ENCODE measurements at places on chromosomes 13 and 19.

- no peak for DNase-seq
Observed at GRCh38 chr13:50243931-50244330, 228.7 kb downstream of the KCNRG start.

DNA sequence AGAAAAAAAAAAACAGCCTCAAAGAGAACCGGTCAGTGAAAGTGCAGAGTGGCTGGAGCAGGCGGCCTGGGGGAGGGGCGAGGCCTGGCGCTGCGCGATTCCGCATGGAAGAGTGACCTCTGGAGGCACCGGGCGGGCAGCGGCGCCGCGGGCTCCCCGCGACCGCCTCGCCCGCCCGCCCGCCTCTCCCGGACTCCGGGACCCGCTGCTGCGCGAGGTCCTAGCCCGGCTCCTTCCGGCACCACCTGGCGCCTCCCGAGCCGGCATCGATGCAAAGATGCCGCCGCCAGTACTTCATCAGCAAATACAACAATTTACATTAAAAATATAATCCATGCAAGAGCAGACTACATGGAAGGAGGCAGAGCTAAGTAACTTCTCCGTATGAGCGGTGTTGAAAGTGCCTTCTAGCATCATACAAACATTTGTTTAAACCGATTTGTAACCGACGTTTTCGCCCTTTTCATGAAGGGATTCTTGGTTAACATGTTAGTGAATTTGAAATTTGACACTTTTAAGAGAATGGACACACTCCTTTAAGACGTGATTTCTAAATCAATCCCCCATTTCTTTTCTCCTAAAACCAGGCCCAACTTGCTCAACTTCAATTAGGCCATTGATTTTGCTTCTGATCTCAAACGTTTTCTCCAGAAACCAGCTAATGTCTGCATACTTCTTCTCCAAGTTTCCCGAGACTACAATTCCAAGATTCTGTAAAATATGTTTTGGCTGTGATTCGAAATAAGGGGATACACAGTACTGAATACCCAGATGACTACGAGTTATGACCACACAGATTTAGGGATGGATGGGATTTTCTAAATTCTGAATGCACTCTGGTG lies 2.1 kb downstream of the EFNB2 start:
- DNase-seq = no peak

DNA sequence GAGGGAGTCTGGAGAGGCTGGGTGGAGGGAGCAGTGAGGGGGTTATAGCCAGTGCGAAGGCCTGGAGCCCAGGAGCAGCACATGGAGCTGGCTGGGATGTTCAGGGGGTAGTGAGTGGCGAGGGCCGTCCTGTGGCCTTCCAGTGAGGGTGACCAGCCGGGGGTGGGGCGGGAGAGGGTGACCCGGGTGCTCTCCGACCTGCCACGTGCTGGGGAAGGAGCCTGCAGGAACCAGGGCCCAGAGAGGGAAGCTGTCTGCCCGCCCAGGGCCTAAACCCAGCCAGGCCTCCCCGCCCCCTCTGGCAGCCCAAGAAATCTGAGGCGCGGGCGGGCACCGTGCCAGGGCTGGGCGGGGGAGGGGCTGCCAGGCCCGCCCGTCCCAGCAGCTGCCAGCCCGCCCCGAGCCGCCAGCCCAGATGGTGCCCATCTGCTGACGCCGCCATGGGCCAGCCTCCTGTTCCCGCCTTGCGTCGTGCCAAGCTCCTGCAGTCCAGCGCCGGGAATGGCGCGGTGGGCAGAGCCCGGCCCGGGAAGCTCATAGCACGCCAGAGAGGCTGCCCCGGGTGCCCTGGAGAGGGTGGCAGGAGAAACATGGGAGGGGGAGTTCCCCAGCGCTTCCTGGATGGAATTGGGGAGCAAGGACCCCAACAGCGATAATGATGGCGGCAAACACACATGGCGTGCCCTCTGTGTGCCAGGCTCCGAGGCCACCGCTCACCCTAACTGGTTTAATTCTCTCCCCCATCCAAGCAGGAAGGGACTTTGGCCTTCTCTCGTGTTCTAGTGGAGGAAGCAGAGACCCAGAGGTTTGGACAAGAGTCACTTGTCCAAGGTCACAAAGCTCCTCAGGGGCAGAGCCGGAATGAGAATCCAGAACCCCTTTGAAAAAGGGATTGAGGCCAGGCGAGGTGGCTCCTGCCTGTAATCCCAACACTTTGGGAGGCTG lies 21.5 kb downstream of the NFIC start:
- peak; percentile 28 for DNase-seq

DNA sequence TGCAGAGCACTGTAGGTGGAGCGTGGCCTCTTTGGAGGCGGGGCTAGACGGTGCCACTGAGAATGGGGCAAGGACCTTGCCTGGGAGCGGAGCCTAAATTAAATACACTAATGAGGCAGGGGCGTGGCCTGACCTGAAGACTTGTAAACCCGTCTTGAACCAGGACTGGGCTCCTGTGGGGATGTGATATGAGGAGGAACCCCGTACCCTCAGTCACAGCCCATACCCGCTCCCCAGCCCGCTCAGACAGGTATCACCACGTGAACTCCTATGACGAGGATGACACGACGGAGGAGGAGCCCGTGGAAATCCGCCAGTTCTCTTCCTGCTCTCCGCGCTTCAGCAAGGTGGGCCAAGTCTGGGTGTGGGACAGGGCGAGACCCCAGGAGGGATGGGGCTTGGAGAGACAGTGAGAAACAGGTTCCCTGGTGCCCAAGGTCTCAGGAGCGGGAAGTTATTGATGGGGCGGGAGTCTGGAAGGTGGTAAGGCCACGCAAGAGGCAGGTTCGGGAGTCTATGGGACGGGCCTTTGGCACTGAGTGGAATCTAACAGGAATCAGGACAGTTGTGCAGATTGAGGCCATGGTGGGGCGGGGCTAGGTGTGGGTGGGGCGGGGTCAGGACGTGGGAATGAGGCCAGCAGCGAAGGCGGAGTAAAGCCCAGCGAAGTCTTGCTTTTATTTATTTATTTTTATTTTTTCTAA lies 14.7 kb downstream of the DNASE2 start:
- no peak for DNase-seq

DNA sequence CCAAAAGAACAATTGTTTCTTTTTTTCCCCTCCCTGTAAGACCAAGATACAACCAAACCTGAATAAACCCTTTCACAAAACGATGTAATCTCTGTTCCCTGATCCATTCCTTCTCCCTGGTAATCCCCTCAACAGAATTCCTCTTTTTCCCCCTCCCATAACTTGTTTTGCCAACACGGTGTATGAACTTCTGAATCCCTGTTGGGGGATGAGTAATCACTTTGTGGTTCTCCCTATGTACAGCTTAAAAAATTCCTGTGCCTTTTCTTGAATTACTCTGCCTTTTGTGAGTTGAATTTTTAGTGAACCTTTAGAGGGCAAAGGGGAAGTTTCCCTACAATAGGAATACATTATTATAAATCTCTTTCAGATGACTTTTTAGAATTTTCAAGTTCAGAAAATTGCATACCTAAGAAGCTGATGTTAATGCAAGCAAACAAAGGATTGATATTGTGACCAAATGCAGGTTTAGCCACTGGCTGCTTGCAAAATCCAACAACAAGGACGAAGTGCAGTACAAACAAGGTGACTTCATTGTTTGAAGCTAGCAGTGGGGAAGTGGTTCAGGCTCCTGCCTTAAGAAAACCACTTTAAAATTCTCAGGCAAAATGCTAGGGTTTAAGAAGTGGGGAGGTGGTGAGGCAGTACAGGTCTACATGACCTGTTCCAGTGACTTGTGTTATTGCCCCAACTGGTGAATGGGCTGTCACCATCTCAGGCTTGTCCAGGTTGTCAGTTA lies 15.0 kb upstream of the EPSTI1 start:
- no peak for DNase-seq

- DNase-seq = no peak
Observed at GRCh38 chr13:112447761-112448603, 71.8 kb downstream of the SPACA7 start.

DNA sequence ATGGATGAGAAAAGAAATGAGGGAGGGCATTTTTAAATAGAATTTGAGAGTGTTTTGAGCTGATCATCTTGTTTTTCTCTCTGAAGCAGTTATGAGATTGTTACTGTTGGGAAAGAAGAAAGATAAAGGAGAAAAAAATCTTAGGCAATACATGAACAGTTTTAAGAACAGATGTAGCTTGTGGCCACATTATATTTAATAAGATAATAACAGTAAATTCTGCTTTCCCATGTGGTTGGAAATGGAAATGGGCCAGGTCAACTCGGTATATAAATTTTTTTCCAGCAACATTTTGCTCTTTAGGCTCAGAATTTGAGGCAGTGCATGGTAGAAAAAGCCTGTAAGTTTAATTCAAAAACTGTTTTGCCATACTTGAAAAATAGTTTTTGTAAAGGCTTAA lies 118.7 kb downstream of the POSTN start:
- no peak for DNase-seq

DNA sequence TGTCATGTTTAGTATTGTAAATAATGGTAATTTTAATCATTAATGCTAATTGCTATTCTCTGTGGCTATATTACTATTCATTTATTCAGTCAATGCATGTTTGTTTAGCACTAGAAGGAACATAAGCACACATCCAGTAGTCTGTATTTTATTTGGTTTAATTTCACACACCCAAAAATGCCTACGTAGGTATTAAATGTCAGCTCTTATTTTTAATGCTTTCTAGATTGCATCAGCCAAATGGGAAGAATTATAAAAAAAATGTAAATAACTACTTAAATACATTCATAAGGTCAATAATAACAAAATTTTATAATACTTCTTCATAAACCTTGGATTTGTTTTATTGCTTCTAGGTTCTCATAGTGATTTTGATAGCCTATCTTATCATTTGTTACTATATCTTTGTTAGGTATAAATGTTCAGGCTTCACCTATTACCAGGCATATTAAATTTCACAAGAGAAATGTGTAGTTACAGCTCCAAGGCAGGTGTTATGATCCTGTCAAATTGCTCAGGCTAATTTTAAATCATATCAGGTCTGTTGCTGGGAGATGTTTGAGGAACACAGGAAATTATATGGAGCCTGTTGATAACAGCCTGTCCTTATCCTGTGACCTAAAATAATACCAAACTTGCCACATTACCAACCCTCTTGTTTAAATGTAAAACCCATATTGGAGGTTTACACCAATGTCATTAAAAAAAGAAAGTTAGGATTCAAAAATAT lies 34.4 kb downstream of the ITGBL1 start:
- DNase-seq = no peak

DNA sequence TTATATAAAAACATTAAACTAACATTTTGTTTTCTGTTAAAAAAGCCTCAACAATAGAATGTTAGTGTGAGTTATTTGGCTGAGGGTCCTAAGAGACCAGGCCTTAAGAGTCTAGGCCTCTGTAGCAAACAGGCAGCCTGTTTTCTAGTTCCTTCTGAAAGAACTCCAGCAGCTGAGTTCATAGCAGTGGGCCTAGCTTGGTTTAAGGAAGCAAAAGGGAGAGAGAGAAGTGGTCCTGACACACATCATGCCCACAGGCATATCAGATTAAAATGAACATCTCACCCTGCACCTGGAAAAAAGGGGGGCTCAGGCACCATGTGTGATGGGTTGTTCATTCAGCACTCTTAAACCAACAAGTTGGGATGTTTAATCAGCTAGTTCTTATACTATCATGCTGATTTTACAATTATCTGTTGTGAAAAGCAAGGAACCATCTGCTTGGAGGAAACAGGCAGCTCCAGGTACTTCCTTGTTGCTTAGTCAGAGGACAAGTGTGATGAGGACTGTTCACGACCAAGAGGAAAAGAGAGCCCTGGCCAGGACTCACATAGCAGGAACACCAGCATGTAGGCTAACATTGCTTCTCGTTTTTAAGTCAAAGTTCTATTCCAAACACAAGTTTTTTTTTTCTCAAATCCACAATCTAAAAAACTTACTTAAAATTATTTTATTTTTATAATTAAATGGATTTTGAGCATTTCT lies 81.3 kb upstream of the FRY start:
- DNase-seq = no peak

DNA sequence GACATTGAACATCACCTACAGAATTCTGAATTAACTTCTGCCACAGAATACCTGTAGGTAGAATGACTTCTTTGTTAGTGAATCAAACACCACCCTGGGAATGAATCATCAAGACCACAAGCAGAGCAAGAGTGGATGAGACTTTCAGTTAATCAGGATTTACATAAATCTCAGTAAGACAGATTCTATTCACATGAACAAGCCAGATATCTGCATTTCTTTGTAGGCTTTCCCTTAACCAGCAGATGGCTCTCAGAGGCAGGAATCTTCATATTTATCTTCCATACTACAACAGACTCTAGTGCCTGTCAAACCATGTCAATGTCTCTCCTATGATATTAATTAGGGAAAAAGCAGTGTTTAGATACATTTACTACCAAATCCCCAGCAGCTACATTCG lies 412.1 kb downstream of the KLF12 start:
- DNase-seq = no peak

DNA sequence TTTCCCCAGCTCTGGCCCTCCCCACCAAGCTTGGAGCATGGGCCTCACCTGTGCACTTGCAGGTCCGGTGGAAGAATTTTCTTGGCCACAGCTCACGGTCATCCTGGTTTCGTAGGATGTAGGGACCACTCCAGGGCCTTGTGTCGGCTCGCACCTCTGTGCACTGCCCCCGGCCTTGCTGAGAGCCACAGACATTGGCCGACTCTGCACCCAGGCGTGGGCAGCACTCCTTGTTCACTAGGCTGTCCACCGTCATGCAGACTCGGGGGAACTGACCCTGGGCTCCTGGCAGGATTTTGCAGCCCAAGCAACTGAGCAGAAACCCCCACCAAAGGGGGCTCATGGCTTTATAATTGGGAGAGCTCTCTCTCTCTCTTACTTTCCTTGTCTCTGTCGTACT lies 569 bp downstream of the DCT start:
- DNase-seq = no peak

GRCh38 chr13:72198967-72199560 lies 332.1 kb upstream of the DACH1 start:
- no peak for DNase-seq

- no peak for DNase-seq
Observed at GRCh38 chr19:4692251-4693077, 22.3 kb upstream of the MYDGF start.

GRCh38 chr13:59120297-59120843 lies 1043.4 kb downstream of the DIAPH3 start:
- no peak for DNase-seq

DNA sequence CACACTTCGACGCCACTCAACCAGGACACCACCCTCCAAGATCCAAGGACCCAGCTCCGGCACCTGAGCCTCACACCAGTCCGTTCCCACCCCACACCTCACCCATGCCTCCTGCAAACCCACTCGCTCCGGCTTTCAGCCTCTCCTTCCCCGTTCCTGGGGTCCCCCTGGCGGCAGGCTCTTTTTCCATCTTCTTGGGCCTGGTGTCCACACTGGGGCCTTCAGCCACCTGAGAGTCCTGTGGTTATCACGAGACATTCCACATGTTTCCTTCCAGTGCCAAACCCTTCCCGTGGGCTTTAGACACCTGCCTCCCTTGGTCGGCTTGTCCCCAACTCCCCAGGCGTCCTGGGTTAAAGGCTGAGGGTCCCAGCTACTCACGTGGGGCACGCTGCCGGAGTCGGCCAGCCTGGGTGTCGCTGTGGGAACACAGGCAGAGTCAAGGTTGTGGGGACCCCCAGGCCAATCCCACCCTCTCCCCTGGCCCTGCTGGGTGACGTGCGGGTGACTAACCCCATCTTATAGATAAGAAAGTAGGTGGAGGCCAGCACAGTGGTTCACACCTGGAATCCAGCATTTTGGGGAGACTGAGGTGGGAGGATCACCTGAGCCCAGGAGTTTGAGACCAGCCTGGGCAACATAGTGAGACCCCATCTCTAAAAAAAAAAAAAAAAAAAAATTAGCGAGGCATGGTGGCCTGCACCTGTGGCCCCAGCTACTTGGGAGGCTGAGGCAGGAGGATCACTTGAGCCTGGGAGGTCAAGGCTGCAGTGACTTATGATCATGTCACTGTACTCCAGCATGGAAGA lies 1.9 kb downstream of the JSRP1 start:
- DNase-seq = no peak
